ENCODE measurements at places on chromosomes 4 and X.
A peak's percentile ranks its signal among the peaks of the same experiment; 100 is the strongest.

DNA sequence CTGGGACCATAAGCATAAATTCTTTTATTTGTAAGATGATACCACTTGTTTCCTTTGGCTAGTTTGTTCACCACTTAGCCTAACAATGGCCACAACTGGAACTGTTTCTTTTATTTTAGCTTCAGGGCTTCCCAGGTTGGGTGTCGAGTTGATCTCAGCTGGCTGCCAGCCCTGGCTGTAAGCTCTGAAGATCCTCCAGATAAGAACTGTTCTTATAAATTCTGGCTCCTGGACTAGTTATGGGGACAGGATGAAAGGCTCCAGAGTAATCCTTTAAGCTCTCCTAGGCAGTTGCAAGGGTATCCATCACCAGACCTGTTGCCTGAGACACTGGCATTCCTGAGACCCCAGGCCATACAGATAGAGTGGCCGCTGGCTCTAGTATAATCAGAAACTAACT lies 129.4 kb upstream of the ACSL4 start:
- DNase-seq, result no peak

DNA sequence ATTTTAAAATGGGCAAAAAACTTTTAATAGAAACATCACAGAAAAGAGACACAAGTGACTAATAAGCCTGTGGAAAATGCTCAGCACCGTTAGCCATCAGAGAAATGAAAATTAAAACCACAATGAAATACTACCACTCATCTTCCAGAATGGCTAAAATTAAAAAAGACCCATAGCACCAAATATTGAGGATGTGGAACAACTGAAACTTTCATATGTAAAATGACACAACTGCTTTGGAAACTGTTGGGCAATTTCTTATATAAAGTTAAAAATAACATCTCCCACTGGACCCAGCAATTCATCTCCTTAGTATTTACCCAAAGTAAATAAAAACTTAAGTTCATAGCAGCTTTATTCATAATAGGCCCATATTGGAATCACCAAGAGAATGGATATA lies 94.2 kb downstream of the TENM3 start:
- DNase-seq, result no peak

GRCh38 chr4:165368567-165368966 lies 10.2 kb upstream of the CPE start:
- DNase-seq, result no peak

GRCh38 chr4:139243448-139244365 lies 36.3 kb downstream of the MGARP start:
- no peak for DNase-seq

- no peak for DNase-seq
Observed at GRCh38 chr4:85446141-85446861, 28.6 kb upstream of the ARHGAP24 start.

DNA sequence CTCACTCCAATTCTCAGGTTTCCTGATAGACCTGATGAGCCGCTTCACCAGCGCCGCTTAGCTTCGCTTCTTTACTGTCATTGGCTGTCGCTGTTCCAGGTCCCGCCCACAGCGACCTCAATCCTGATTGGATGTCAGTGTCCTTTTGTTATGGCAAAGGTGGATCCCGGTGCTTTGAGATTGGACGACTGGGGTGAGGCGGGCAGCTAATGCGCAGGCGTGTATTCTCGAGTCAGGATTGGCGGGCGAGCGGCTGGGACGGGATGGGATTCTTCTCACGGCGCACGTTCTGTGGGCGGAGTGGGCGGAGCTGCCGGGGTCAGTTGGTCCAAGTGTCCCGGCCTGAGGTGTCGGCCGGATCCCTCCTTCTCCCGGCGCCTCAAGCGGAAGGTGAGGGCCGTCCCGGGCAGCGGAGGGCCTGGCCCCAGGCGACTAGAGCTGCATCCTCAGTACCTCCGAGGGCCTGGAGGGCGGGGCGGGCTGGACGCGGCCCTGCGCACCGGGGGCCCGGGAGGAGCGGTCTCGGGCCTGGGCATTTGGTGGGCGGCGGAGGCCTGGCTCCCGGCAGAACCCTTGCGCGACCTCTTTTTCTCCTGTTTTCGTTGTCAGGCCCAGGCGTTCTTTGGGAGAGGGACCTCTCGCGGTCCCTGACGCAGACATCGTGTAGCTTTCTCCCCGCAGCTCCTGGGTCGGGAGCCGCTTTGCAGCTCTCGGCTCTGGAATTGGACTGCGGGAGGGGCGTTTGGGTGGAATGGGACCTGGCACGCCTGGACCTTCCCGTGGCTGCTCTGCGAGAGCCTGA lies at the start of gene SCOC:
Gene SCOC, plus strand, starts transcription at position 319 of the 802 bp plus-strand sequence. CDS start 5,525 bp downstream, outside the sequence.
- DNase-seq, result peak; percentile 98

- DNase-seq, result no peak
Observed at GRCh38 chr4:129282293-129282692, 186.3 kb downstream of the C4orf33 start.

GRCh38 chr4:79209081-79209480 lies 116.8 kb downstream of the NAA11 start:
- DNase-seq, result no peak

GRCh38 chr4:45770958-45771357 lies 352.9 kb downstream of the GABRG1 start:
- DNase-seq, result no peak

- DNase-seq, result no peak
Observed at GRCh38 chr4:158597879-158598596, 73.6 kb downstream of the C4orf46 start.

DNA sequence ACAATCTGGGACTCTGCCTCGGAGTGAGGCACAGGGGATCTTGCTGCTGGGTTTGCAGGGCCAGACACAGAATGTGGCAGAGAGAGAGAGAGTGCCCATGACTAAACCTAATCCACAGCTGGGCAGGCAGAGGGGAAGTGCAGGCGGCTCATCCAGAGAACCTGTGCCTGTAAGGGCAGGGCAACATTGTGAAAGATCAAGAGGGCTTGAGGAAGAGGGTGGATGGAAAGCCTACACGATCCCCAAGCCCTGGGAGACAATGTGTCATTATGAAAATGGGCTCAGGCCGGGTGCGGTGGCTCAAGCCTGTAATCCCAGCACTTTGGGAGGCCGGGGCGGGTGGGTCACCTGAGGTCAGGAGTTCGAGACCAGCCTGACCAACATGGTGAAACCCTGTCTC lies 40.6 kb upstream of the TENM3 start:
- no peak for DNase-seq

GRCh38 chr4:70704931-70705182 lies 16.5 kb downstream of the UTP3 start:
- DNase-seq, result no peak

- DNase-seq, result no peak
Observed at GRCh38 chr4:125390126-125390525, 75.4 kb downstream of the FAT4 start.

GRCh38 chrX:2751291-2751690 lies 549 bp upstream of the XG start:
- no peak for DNase-seq

- DNase-seq, result no peak
Observed at GRCh38 chrX:153657161-153657560, 10.2 kb downstream of the DUSP9 start.

DNA sequence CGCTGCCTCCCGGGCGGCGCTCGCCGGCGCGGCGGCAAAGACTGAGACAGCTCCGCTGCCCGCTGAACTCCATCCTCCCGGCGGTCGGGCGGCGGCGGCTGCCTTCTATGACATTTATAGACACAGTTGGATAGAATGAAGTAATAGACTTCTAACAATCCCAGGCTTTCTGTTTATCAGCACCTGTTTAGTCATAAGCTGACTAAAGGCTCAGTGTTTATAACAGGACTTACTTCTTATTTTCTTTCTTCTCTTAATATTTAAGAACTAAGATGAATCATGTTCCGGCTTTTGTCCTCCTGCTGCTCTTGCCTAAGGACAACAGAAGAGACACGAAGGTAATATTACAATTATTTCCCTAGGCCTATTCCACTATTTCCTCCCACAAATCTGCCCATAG lies 3.9 kb downstream of the ARL13A start:
- no peak for DNase-seq

DNA sequence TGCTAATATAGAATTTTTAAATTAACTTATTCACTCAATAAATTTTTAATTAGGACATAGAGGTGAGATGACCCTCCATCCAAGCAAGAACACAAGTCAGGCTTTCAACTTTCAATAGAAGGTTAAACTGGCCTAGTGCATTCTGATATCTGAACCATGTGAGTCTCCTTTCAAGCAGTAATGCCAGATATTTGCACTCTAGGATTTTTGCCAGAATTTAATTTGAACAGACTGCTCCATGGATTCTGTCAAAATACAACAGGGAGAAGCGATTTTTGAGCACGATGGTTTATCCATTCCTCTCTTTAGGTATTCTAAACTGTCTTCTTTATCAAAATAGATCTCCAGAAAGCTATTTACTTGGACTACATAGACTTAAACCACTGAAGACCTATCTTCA lies 72.0 kb upstream of the DCLK2 start:
- DNase-seq, result no peak

- no peak for DNase-seq
Observed at GRCh38 chr4:26131711-26132110, 189.1 kb upstream of the RBPJ start.

DNA sequence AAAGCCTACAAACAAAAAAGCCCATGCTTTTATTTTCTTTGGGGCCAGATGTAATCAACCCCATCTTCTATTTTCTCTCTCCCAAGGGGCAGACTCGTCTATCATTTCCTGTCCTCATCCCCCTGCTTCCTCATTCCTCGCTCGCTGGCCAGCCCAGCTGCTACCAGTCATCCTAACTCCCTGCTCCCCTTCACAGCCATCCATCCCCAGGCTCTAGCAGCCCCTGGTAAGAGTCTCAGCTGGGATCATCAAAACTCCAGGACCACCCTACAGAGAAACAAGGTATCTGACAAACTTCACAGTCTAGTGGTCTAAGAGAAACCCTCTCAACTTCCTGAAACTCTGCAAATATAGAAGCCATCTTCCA lies 23.6 kb downstream of the SH3KBP1 start:
- no peak for DNase-seq

DNA sequence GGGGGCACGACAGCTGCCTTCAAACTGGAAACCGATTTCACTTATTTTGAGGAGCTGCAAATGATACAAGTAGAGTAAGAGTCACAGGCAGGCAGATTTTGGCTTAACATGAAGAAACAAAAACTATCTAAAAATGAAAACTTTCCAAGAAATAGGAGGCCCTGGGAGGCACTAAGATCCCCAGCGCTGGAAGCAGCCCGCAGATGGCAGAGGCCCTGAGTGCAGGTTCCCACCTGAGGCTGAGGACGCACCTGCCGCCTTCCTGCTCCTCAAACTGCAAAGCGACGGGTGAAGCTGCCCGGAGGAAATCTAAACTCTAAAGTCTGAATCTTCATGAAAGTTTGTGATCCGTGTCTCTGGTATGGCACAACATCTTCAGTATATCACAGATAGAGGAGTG lies 138.7 kb downstream of the AFAP1 start:
- no peak for DNase-seq

DNA sequence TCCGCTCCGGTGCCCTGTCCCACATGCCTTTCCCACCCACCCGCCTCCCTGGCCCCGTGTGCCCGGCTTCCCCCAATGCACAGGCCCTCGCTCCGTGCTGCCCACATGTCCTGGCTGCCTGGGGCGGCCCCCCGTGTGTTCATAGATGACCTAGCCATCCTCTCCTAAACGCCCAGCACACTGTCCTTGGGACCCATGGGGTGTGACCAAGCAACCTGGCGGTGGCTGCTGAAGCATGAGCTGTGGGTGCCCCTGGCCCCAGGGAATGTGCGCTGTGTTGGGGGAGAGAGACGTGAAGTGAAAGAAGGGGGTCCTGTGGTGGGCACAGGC lies 28.3 kb downstream of the MAEA start:
- no peak for DNase-seq

DNA sequence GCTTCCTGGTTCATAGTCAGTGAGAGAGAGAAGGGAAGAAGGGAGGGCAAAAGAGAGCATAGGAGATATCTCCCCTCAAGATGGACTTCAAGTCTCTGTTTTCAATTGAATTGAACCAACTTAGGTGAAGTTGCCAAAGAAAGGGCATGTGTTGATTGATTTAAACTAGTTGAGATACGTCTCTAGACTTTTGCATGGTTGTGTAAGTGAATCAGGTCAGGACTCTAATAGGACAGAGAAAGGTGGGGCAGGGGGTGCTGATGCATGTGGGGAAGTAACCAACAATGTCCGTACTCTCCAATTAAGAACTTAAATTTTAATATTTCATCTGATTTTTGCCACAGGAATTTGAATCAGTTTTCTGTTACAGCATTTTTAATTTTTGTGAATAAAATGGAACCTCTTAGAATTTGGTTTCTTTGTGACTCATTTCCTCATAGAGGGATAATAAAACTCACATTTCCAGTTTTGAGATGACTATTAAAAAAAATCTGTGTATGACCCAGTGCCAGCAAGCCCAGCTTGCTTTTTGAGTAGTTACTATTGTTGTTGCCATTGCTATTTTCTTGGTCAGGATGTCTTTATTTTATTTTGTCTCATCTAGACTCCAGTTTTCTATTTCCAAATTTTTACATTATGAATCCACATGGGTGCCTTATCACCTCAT lies 37.3 kb downstream of the SLIT2 start:
- no peak for DNase-seq

DNA sequence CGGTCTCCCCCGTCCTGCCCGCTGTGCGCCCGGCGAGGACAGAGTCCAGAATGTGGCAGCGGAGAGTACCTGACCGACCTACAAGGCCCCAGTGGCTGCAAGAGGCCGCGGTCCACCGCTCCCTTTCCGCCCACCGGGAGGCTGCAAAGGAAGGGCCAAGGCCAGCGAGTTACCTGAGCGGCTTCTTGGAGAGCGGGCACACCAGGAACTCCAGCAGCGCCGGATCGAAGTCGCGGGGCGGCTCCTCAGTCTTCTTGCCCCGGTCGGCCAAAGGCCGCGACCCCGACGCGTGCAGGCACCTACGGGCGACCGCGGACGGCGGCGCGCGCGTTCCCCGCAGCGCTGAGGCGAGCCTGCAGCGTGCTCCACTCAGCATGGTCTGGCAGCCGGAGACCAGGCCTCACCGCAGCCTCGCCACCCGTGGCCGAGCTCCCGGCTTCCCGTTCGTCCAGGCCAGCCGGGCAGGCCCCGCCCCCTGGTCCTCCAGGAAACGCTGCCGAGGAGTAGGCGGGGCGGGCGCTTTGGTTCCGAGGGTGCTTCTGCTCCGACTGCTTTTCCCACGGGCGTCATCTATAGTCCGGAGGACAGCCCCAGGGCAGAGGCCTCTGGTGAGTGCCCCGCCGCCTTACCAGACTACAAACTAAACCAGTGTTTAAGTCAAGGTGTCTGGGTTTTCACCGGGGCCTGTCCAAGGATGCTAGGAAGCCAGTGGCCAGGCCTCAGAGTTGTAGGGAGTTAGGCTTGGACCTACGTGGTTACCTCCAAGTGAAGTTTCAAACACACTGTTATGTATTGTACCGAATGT lies at the start of gene PYURF:
Gene PYURF, minus strand, starts transcription at position 452 of the 805 bp plus-strand sequence. Its CDS starts 76 bp downstream, at position 376.
- peak; percentile 97 for DNase-seq

DNA sequence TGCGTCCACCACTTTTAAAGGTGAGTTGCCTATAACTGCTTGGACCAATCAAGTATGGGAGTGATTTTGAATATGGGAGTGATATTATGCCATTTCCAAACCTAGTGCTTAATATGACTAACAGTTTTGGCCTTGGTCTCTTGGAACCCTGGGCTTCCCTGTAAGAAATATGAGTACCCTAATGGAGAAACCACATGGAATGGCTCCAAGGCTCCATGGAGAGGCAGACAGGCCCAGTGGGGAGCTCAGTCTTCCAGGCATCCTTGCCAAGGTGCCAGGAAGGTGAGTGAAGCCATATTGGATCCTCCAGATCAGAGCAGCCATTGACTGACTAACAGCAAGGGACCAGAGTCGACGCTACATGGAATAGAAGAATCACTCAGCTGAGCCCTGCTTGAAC lies 53.2 kb downstream of the MAML3 start:
- no peak for DNase-seq
